HS-27A (cell line): ENCODE measurements at places on chromosomes 3 and 15.

- DNase-seq: no peak
These were observed 84.2 kb upstream of the SLC4A7 start for GRCh38 chr3:27568393-27568792.

GRCh38 chr3:111143-112069, 85.2 kb upstream of the CHL1 start:
- no peak for DNase-seq

- no peak for DNase-seq
These were observed 308.1 kb upstream of the ATP10A start for GRCh38 chr15:26171266-26171665.

DNA sequence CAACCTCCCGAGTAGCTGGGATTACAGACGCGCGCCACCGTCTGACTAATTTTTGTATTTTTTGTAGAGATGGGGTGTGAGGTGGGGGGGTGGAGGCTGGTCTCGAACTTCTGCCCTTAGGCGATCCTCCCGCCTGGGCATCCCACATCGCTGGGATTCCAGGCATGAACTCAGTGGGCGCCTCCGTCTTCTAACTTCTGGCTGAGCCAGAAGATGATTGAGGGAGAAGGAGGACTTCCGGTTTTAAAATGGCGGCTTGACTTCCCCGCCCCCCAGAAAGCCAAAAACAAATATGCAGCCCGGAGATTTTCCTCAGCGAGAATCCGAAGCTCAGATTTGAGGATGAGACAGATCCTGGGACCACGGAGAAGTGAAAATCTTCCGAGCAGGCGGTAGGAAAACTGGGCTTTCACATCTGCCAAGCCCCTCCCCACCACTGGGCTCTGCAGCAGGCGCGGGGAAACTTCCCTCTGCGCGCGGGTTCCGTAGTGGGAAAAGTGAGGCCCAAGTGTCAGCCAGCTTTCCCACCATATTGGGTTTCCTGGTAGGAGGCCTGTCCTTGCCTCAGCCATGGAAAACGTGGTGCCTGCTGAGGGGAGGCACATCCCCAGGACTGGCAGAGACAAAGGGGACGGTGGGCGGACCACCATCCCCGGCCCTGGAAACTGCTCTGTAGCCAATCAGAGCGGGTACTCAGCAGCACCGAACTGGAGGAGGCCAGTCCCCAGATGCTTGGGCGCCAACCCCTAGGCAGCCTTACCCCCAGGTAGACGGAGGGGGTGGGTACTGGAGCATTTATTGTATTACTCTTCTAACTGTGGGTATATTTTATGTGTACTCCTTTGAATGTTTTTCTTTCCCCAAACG, 17.3 kb downstream of the CHST14 start:
- DNase-seq: no peak

- DNase-seq: no peak
These were observed 208.0 kb downstream of the ERC2 start for GRCh38 chr3:56260262-56260661.

- DNase-seq: no peak
These were observed 120.5 kb upstream of the LMCD1 start for GRCh38 chr3:8380904-8381704.

DNA sequence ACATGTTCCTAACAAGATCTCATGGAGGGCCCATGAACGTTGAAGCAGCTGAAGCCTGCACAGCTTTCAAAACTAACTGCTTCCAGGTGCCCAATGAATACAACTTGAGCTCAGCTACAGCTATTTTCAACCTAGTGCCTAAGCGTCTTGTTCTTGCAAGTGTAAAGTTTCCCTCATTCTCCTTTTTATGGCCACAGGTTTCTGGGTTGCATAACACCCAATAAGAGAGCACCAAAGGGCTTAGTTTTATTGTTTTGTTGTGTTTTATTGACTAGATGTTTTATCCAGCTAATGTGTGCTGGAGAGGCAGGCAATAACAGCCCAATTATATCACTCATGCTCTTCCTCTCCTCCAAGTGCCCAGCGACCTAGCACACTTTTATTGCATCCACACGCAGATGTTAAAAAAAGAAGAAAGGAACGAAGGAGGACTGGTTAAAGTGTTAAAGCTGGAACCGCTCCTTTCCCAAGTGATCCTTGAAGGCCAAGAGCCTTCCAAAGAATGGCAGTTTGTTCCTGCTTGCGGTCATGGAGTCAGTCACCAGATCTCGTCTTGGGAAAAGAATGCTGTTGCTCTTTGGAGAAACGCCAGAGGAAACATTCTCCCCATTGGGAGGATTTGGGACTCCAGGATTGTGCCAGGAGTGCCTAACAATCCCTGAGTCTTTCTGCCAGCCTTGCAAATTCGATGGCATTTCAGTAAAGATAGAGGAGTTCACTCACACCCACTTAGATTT, 156.9 kb downstream of the MEX3B start:
- peak; percentile 98 for DNase-seq

- DNase-seq: no peak
These were observed 65.2 kb upstream of the UBE2E1 start for GRCh38 chr3:23740517-23740965.
